Activated T-cell treated with anti-CD3 and anti-CD28 coated beads for 4 hours (primary cell): ENCODE measurements at places on chromosomes 12 and 14.

- DNase-seq, result no peak
Measured at GRCh38 chr14:67357969-67358354, 1.6 kb downstream of the ATP6V1D start.

DNA sequence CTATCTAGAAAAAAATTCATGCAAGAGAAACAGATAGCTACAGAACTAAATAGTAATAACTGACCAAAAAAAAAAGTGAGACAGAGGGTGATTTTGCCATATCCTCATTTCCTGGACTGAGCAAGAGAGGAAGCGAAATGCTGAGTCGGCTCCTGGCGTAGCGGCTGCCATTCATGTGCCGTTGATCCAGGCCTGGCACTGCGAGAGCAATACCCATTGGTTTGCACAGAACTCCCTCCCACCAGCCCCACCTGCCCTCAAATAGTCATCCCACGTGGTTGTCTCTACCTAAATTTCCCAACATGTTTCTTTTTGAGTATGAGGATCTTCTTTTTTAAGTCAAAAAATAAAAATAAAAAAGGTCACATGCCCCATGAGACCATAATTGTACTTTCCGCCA is 9.4 kb upstream of the WNT5B start:
- DNase-seq, result no peak

GRCh38 chr12:12735301-12735700 is 18.1 kb downstream of the CDKN1B start:
- no peak for DNase-seq

DNA sequence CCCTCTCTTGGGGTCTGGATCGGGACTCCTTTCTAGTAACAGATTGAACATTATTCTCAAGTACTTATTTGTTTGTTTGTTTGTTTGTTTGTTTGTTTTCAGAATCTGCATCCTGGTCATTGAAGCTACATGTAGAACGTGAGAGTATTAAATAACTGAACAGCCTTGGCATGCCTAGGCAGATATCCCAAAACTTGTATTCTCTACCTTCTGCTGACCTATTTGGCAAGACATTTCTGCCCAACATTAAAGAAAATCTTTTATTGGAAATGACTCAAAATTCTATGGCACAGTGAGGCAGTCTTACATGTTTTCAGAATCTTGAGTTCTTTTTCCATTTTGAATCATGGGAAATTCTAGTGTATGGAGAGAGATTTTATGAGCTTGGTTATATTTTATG is 165.1 kb upstream of the CNOT2 start:
- DNase-seq, result no peak

DNA sequence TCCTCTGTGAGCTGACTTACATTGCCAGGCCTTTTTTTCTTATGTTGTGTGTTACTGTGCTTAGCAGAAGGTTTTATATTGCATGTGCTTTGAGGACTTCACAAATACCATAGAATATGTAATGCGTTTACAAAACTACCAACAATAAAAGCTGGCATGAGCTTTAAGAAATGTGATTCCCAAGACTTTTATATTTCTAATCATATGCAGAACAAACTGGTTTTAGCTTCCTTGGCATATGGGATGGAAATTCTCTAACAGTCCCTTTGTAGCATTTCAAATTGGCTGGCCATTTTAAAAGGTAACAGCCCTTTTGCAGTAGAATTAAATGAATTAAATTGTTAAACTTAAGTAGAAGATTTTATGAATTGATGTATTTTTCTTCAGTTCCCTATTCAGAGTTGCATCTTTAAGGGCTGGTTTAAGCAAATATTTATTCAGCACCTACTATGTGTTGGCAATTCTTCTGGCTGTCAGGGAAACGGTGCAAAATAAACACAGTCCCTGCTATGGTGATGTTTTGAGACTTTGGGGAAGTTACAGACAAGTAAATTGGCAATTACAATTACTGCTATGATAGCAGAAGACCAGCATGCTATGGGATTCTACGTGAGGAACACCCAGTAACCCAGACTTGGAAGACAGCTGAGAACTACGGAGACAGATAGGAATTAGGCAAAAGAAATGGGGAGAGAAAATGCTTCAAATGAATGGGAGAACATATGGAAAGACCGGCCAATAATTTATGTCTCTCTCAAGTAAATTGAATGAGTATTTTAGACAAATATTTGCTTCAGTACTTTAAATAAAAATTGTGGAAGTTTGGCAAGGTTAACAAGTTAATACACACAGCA is 446.4 kb downstream of the EGLN3 start:
- DNase-seq, result no peak

DNA sequence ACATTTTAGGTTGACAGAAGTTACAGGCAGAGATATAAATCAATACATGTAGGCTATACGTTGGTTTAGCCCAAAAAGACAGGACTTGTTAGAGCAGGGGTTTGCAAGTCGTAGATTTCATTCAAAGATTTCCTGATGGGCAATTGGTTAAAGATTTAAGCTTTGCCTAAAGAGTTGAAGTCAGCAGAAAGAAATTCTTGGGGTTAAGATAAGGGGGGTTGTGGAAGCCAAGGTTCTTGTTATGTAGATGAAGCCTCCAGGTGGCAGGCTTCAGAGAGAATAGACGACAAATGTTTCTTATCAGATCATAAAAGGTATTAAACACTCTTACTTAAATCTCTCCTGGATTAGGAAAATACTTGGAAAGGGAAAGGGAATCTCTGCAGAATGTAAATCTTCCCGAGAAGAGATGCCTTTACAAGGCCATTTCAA is 510.8 kb downstream of the TMTC2 start:
- DNase-seq, result no peak

- DNase-seq, result no peak
Measured at GRCh38 chr14:20775901-20776300, 5.2 kb upstream of the RNASE6 start.

DNA sequence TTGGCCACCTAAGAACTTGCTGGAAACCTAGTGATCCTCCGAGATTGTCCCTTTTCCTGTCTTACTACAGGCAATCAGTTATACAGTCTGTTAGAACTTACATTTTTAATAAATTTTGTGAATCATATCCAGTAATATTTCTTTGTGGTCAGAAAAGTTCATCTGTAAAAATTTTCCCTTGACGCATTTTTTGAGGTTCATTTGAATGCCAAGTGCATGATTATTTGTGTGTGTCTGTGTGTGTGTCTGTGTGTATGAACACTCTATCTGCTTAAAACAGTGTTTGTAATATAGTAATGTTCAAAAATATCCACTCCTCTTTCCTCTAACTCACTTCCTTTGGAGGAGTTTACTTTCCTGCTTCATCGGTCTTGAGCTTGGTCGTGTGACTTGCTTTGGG is 468.7 kb upstream of the FLRT2 start:
- DNase-seq, result no peak

DNA sequence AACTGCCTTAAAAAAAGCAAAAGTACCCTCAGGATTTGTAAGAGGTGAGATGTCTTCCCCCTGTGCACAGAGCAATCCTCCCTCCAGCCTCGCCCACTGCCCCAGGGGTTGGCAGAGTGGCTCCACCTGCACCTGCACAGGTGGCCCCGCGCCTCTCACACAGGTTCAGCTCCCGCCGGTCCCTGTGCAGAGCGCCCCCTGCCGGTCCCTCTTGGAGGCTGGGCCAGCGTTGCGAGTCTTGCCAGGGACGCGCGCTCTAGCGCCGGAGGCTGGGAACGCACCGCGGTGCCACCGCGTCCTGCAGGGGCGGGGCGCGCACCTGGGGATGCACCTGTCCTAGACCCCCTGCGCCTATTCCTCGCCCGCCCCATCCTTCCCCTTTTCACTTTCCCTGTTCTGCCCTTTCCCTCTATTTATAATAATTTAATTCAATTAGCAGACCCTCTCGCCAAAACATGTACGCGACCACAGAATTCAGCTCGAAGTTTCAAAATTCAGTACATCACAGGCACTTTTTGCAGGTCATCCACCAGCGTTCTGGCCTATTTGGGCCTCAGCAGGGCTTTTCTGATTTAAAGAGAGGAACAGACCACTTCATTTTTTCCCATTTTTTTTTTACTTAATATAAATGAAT is 618.6 kb downstream of the AACS start:
- no peak for DNase-seq

DNA sequence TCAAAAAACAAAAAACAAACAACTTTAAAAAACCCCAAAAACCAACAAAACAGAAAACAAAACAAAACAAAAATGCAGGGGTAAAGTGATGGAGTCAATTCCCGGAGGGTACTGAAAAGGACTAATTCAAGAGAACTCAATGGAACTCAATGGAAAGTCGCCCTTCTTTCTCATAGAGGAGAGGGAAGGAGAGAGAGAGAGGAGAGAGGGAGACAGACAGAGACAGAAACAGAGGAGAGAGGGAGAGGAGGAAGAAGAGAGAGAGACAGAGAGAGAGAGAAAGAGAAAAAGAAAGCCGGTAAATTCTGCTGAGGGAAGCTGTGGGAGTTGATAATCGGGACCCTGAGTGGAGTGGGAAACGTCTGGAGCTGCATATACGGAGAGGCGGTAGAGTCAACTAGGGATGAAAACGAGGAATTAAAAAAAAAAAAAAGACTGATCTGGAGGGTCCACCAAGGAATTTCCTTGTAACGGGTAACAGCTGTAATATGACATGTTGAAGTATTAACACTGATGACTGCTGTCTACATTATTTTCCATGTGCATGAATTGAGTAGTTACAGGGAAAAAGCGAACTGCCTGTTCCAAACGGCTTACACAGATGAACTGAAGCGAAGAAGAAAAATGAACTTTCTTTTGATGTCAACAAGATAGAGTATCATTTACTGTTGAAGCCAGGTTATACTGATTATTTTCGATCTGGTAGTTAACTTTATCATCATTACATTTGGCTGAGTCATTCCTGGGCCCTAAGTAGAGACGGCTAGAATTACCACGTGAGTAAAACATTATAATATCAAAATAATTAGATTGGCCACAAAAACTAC is 934 bp upstream of the ZC2HC1C start:
- no peak for DNase-seq

GRCh38 chr12:12902036-12902435 is 10.7 kb downstream of the GPRC5A start:
- no peak for DNase-seq

GRCh38 chr12:76042147-76042546 is 10.6 kb upstream of the PHLDA1 start:
- DNase-seq, result no peak

DNA sequence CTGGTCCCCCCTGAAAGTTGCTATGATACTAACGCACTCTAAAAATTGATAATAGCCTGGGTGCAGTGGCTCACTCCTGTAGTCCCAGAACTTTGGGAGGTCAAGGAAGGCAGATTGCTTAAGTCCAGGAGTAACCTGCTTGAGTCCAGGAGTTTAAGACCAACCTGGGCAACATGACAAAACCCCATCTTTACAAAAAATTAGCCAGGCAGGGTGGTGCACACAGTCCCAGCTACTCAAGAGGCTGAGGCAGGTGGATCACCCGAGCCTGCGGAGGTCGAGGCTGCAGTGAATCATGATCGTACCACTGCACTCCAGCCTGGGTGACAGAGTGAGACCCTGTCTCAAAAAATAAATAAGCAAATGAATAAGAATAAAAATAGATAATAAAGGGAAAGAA is 42.9 kb downstream of the HEATR5A start:
- DNase-seq, result no peak

DNA sequence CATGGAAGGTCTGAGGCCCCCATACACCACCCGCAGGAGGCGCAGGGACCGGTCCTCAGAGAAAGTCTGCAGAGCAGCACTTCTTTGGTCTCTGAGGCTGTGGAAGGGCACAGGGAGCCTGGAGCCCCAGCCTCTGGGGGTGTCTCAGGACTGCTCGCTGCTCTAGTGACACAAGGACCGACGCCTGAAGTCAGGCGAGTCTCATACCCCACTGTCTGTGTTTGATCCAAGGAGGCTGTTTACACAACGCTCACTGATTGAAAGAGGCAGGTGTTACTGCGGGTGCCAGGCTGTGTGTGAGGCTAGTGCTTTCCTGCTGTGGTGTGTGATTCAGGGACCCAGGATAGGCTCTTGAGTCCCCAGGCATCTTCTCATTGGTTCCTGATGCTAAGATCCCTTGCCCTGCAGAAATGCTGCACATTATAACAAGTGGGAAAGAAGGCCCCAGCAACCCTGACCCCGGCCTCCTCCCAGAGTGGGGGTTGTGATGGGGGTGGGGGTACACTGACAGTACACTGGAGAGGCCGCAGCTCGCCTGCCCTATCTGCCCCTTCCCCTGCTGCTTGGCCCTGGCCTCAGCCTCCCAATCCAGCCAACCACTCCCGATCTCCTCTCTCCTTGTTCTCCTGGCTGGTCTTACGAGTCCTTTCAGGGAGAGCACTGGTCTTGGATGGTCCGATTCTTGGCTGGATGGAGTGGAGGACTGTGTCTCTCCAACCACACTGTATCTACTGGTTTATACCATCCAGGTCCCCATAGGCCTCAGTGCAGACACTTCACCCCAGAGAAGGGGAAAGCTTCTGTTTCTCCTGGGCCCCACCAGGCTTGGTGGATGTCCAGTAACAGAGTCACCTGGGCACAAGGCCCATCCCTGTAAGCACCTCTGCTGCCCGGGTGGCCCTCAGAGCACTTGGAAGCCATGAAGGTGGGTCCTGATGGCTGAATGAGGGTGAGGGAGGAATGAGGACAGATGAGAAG is 6.6 kb downstream of the CACNA2D4 start:
- no peak for DNase-seq
